Endothelial cell (in vitro differentiated cells): ENCODE measurements at places on chromosomes 3 and 15. TPM values are rescaled to one million over a fixed set of nuclear protein-coding genes. Genes with fewer than 3 reads are reported as not detected.

Gene SUCNR1
- 0.05 TPM for total RNA-seq

Gene LZTFL1
- total RNA-seq = 19.5 TPM

DNA sequence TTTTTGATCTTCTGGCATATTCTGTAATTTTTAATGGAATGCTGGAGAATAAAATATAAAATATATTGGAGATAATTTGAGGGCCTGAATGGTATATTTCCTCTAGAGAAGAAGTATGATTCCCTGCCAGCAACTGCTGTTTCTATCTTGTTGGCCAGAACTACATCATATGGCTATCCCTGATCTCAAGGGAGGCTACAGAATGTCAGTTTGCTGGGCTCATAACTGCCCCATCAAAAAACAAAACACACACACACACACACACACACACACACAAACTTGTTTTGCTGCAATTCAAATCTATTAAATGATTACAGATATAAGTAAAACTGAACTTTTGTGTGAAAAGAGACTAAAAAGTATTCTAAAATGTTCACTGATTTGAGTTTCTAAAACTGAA lies 51.0 kb downstream of the RASA2 start:
- no peak for DNase-seq

Gene HEMK1
- total RNA-seq = 10.9 TPM

- no peak for DNase-seq
These were observed 142.5 kb upstream of the PRR23C start for GRCh38 chr3:139187154-139187553.

Gene KCTD6
- 11.9 TPM for total RNA-seq

- no peak for DNase-seq
These were observed 126.8 kb upstream of the ARHGEF3 start for GRCh38 chr3:56928379-56929068.

- DNase-seq = no peak
These were observed 237.5 kb downstream of the UBE2E2 start for GRCh38 chr3:23440416-23441294.

Gene FSTL1
- 1,211 TPM for total RNA-seq

GRCh38 chr3:156769721-156770654 lies 56.2 kb upstream of the LEKR1 start:
- DNase-seq = no peak

- no peak for DNase-seq
These were observed 368.2 kb upstream of the ROPN1 start for GRCh38 chr3:124360155-124360554.

Gene RARB
- total RNA-seq = not detected

Gene C3orf52
- total RNA-seq = 8.3 TPM

DNA sequence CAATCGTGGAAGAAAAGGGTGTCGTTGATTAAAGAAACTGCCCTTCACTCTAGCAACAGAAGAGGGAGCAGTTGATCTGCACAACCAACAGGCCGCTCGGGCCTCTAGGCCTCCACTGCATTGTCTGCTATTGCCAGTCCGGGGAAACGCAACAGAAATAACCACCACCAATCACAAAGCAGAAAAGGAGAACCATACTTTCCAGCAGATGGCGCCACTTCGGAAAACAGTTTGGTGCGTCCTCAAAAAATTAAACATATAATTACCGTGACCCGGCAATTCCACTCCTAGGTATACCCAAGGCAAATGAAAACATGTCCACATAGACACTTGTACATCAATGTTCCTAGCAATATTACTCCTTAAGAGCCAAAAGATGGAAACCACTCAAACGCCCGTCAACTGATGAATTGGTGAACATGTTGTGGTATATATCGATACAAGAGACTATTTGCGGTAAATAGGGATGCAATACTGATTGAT lies 154.1 kb downstream of the TJP1 start:
- DNase-seq = peak; percentile 81

GRCh38 chr3:179852142-179852905 lies 184.4 kb downstream of the PEX5L start:
- no peak for DNase-seq

Gene XYLB
- total RNA-seq = 2.4 TPM

DNA sequence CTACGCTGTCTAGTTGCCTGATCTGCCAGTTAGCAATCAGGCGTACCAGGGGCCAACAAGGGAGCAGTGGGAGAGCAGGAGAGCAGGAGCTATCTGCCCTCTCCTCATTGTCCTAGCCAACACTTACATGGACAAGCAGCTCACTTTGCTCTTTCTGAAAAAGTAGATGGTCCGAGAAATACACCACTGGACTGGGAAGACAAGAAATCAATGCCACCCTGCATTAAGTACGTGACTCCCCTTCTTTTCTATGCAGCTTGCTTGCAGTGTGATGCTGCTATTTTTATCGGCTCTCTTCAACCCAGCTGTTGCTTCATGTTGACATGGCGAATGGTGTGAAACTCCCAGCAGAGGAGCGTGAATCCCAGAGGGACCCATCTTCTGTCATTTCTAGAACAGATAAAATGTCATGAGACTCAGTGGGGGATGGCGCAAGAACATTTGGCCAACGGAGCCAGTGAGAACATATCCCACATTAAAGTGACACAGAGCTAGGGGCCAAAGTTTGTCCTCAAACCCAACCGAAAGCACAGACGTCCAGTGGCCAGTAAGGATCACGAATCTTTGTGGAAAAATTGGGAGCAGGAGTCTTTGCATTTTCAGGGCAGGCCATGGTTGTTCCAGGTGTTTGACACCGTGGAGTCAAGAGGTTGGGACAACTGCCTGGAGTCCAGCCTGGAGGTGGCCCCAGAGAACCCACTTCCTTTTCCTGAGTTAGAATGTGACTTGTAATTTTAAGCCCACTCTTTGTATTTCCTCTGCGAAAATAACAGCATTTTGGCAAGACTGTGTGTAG lies 53.7 kb upstream of the MEF2A start:
- no peak for DNase-seq

Gene BBS4
- 17.0 TPM for total RNA-seq

DNA sequence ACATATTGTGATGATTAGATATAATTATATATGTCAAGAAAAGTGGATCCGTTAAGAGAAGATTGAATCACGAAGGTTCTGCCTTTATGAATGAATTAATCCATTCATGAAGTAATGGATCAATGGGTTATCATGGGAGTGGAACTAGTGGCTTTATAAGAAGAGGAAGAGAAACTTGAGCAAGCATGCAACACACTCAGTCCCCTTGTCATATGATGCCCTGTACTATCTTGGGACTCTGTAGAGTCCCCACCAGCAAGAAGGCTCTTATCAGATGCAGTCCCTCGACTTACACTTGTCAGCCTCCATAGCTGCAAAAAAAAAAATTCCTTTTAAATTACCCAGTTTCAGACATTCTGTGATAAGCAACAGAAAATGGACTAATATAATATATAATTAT lies 301.9 kb downstream of the RAP2B start:
- no peak for DNase-seq

GRCh38 chr3:2947536-2947935 lies 162.6 kb downstream of the IL5RA start:
- no peak for DNase-seq

DNA sequence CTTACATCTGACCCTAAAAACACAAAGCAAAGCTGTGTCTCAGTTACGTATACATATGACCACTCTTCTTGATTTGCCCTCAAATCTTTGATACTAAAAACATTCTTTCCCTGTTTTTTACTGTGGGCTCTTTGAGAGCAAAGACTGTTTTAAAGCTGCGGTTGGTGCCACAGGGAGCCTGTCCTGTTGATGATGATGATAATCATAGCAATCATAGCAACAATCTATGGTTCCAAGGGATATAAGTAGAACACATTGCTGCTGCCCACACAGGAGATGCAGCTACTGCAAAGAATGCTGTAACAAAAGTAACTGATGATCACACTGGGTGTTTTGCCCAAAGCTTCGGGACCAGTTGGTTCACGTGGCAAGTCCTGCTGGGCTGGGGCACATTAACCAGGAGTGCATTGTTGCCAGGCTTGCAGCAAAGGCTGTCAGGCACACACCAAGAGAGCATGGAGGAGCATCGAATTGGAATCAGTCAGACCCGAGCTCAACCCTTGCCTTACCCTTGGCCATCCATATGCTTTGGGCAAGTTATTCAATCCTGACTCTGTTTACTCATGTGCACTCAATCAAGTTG lies 131.4 kb upstream of the EIF1B start:
- no peak for DNase-seq

DNA sequence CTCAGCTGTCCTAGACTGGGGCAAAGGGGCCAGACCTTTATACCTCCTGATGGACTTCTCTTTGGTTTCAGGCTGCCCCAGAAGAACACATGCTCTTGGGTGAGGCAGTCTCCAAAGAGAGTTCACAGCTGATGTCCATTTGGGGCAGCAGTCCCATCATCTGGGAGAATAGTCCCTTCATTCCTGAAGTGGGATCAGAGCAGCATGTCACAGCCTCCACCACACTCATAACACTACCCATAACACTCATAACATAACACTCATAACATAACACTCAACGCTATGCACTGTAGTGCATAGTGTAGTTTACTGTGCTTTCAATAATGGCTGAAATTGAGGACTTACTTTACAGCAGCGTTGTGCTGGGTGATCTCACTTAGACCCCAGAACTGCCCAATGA lies 36.7 kb upstream of the PLCL2 start:
- DNase-seq = no peak

Gene OR5K1
- not detected for total RNA-seq

DNA sequence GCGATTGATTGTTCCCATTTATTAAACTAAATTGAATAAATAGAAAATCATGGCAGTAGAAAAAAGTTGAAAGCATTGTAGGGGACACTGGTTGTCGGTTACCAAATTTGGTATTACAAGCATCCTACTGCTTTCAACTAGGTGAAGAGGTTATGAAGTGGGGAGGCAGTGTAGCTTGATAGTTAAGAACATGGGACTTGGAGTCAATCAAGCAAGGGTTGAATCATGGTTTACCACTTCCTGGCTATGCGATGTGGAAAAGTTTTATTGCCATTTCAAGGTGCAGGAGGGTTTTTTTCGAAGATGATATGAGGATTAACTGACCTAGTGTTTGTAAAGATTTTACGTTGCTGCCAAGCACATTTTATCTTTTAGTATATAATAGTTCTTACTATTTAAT lies 318.2 kb upstream of the KCNH8 start:
- no peak for DNase-seq

DNA sequence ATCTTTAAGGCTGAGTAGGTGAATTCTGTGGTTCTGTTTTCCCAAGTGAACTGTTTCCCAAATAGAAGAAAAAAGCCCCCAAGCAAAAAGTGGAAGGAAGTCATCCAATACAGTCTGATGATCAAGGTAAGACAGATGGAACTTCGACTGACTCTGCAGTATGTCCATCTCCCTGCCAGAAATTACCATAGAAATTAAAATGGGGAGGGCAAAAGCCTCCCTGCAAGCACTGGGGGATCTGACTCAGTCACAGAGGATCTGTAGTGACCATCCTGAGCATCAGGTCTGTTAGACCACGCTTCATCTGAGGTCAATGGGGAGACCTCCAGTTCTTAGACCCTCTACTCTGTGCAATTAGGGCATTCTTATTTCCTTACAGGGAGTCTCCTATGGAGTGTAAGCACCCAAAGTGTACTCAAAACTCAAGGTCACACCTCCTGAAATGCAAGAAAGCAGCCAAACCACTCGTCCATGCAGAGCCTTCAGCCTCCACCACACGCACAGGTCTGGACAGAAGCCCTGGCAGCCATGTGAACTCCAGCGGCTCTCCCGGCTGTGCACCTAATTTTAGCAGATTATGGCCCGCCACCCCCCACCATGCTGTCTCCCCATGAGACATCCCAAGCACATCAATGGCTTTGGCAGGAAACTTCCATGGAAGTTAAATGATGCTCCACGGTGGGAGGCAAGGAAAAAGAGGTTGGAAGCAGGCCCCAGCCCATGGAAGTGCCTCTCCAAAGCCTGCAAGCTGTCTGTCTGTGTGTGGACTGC lies 348.7 kb downstream of the NTRK3 start:
- no peak for DNase-seq

Gene IQCH
- total RNA-seq = 2.4 TPM

- DNase-seq = peak; percentile 52
These were observed 25.9 kb downstream of the ACP3 start for GRCh38 chr3:132343018-132343612.

- DNase-seq = no peak
These were observed 2.0 kb downstream of the CA12 start for GRCh38 chr15:63379492-63380150.

DNA sequence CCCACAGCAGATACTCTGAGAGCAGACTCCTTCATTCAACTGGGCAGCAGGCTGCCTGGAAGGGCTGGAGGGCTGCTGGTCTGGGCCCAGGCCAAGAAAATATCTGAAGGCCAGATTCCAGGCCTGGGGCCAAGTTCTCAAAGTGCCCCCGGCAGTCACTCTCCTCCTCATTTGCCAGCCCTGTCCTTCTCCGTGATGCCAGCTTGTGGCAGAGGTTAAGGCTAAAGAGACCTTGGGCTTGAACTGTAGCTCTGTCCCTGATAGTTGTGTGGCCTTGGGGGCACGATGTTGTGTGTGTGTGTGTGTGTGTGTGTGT lies 39.0 kb downstream of the FAM3D start:
- no peak for DNase-seq

GRCh38 chr3:99970198-99970597 lies 144.1 kb downstream of the FILIP1L start:
- no peak for DNase-seq

GRCh38 chr15:94186770-94187331 lies 44.5 kb upstream of the MCTP2 start:
- DNase-seq = no peak

Gene PEX11A
- total RNA-seq = 4.5 TPM

- no peak for DNase-seq
These were observed 517.8 kb upstream of the CFAP20DC start for GRCh38 chr3:59567661-59568060.

DNA sequence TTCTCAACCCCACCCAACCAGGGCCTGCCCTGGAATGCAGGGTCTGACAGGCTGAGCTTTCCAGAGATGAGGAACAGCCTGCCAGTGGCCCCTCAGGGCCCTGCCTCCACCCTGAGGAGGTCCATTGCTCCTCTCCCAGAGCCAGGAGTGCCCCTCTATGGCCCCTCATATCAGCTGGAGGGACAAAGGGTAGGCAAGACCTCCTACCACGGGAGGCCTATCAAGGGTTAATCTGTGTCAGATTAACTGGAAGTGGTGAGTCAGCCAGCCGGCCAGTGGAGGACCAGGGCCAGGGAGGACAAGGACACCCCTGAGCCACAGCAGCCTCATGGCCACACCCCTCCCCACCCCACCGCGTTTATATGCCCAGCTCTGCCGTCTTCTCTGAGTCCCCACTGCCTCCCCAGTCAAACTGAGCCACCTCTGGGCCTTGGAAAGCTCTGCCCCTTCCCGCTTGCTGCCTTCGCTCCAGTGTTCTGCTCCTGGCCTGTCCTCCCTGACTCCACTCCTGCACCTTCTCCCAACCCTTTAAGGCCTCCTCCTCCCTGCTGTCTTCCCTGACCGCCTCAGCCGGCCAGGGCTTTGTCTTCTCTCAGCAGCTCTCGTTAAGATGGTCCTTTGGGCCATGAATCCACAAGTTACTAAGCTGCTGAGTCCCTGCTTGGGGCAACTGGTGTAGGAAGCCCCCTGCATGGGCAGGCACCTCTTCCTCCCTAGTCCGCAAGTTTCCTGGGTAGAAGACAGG lies 6.5 kb downstream of the CCDC33 start:
- no peak for DNase-seq

DNA sequence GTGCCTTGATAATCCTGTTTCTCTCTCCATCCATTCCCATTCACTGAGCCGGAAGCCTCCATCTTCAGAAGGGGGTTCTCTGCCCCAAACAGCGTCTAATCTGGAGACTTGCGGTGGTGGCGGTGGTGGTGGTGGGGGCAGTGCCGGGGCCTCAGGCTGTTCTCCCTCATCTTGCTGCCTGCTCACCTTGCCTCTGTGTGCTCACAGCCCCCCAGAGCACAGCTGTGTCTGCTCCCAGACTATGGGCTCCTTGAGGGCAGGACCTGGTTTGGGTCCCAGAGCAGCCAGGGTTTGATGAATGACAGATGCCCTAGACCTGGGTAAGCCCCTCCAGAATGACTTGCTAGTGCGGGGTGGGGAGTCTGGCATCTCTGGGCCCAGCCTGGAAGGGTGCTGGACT lies 430 bp upstream of the PSTPIP1 start:
- no peak for DNase-seq
